ENCODE measurements at places on chromosomes 12 and 14.

- DNase-seq, result no peak
These were observed 25.3 kb downstream of the GNS start for GRCh38 chr12:64733857-64734256.

GRCh38 chr14:87214558-87214957, 778.4 kb downstream of the GALC start:
- no peak for DNase-seq

DNA sequence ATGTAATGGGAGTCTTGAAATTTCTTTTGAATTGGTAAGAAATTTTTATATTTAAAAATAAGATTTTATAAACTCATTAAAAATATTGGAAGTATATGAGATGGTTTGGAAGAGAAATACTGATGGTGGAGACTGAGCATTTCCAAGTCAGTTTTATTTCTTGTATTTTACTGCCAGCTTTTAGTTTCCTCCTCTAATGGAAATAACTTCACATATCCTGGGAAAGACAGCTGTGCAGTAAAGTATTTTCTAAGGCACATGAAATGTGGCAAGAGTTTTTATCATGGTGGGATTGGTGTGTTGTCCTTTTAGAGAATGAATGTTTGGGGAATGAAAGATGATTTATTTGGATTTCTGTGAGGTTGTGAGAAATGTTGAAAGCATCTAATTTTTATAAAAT, 346.9 kb upstream of the RGS6 start:
- DNase-seq, result no peak

GRCh38 chr12:132395192-132395907, 66.0 kb upstream of the GALNT9 start:
- DNase-seq, result no peak

DNA sequence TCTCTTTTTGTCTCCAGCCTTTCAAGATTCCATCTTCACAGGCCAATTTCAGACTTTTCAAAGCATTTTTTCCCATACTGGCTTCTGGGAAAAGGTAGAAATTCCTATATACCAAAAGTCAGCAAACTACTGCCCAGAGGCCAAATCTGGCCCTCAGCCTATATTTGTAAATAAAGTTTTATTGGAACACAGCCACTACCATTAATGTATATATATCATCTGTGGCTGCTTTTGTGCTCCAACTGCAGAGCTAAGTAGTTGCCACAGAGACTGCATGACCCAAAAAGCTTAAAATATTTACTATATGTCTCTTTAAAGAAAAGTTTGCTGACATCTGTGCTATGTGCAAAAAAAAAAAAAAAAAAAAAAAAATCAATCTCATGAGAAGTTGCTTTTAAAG, 76.3 kb downstream of the KSR2 start:
- no peak for DNase-seq

DNA sequence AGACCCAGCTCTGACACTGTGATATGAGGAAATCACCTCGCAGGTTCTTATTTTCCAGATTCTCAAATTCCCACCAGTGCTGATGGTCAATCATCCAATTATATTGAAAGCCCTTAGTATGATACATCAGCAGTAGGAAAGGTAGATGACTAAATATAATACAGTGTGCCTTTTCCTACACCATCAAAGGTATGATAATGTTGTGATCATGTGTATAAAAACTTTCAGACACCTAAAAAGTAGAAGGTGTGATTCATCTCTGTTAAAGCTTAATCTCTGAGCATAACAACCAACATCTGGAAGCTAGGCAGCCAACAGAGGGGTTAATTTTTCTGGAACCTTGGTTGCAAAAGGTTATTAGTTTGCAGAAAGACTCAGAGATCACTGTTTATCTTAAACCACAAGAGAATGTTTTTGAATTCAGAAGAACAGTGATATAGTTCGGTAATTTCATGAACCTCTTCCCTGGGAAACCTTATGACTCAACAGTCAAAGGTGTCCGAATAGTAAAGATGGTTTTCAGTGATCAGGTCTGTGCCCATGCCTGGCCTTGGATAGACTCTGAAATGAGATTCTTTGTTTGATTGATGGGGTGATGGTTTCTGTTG, 122.5 kb downstream of the ETV6 start:
- DNase-seq, result no peak

DNA sequence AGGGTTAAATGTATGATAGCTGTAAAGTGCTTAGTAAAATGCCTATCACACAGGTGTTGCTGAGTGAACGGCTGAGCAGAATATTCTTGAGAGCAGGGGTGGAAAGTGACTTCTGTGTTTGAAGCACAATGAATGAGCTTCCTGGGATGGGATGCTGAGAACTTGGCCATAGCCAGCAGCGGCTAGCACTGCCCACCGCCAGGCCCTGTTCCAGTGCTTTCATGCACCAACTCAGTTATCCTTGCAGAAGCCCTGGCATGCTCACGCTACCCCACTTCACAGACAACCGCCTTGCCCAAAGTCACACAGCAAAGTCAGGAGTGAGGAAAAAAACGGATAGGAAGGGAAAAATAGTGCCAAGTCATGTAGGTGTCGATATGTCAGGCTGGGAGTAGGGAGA, 10.9 kb downstream of the DYNC1H1 start:
- DNase-seq, result no peak

DNA sequence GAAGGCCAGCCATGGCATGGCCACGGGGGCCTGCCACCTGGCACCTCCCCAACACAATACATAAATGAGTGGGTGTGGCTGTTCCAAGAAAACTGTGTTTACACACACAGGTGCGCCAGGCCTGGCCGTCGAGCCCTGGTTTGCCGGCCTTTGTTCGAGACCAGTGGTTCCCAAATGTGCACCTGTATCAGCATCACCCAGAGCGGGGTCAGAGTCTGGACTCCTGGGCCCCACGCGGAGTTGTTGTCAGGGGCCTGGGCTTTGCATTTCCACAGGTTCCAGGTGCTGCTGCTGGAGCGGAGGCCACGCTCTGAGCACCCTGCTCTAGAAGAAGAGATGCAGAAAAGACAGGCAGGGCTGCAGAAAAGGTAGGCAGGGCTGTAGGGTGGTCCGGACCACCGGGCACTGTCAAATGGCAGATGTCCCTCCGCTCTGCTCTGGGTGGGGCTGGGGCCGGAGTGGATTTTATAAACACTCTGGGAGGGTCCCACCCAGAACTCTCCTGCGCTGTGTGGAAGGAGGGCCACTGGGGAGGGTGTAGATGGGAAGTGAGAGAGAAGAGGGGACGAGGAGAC, 4.2 kb upstream of the ASPG start:
- no peak for DNase-seq

GRCh38 chr12:1319212-1319611, 275.2 kb downstream of the FBXL14 start:
- no peak for DNase-seq

DNA sequence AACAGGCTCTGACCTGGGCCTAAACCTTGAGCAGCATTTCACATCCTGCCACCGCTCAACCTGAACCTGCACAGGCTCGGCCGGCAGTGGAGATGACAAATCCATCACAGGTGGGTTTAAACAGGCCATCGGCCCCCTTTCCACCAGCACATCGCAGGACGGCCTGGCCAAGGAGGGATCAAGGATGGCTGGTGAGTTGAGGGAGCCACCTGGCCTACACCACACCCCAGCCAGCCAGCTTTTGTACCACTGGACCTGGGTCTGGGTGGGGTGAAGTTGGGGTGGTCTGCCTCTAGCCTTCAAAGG, 14.2 kb downstream of the MMAB start:
- DNase-seq, result no peak

- no peak for DNase-seq
These were observed 318.8 kb downstream of the PRKD1 start for GRCh38 chr14:29608861-29609260.

- DNase-seq, result no peak
These were observed 276.7 kb downstream of the FOXN3 start for GRCh38 chr14:89140326-89140725.

- no peak for DNase-seq
These were observed 127.6 kb downstream of the SLC8A3 start for GRCh38 chr14:70061108-70061507.

GRCh38 chr12:132393991-132394949, 64.9 kb upstream of the GALNT9 start:
- DNase-seq, result no peak

DNA sequence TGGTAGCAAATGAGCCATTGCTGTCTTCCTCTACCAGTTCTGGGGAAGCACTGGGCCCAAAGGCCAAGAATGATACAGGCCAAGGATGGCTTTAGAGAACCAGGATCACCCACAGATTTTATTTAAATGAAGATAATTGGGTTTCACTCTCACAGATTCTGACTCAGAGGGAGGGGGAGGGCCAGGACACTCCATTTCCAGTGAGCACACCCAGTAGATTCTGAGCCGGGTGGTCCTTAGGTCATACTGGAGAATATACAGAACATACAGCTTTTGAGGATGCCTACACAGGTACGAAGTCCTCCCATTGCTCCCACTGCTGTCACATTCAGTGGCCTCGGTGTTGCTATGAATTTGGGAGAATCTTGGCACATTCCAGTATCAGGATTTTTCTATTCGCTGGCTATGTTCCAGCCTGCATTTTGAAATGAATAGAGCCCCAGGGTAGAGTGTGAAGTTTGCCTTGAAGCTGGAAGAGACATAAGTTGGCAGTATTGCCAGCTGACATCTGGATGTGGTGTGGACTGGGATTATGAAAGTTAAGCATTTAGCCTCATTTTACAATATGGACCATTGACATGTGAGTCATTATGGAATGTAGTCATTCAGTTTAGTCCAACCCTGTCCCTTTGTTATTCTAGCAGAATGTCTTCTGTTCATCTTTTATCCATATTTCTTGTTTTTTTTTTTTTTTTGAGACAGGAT, 45.8 kb upstream of the POC1B start:
- no peak for DNase-seq

DNA sequence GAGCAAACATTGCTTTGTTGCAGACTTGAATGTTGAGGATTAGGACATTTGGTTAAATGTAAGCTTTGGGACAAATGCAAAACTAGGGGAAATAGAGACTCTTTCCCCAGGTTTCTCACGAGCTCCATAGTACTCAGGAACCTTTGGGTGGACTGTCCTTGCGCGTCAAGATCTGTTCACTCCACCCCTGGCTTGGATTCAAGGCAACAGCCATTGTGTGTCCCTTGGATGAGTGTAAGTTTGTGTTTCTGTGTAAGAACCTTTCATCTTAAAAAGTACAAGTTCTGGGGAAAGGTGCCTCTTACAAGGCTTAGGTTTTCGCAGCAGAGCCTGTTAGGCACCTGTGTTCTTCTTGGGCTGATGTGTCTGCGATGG, 3.7 kb downstream of the SUSD6 start:
- no peak for DNase-seq

DNA sequence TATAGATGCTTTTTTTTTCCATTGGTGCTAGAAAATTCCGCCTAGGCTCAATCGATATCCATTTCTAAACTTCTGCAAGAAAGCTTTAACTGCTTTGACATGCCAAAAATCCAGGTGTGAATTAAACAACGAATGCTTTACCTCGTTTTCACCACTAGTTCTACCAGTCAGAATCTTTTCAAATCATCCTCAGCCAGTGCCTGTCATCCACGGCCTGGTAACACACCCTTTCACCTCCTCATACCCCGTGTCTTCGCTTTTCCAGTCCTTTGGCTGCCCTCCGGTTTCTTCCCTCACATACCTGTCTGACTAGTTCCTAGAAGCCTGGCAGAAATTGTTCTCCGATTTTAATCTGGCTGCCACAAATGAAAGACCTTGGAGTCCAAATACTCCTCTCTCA, 1.4 kb upstream of the PHC1 start:
- no peak for DNase-seq

DNA sequence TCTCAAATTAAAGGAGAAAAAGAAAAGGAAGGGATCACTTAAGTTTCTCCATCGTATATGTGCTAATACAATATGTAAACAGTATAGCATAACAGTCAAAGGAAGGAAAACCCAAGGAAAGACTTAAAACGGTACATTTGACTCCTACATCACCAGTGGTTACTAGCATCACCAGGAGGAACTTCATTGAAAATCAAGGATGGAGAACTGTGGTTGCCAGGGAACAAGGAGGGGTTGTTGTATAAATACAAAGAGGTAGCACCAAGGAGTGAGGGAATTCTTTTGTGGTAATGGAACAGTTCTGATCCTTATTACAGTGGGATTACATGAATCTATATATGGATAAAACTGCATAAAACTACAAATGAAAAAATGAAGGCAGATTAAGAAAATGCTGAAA, 1.6 kb downstream of the ZFYVE26 start:
- DNase-seq, result no peak

DNA sequence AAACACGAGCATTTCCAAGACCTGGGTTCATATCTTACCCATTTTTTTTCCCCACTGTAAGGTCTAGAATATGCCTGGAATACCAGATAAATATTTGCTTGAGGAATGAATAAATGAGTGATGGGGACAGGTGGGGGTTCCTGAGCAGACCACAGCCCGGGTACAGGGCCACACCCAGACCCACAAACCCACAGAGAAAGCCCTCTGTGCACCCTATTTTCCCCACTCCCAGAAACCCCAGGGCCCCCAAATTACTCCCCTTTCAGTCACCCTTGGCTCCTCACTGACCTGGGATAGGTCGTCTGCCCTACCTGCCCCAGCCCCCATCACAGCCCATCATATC, 66.5 kb upstream of the DDX11 start:
- no peak for DNase-seq

DNA sequence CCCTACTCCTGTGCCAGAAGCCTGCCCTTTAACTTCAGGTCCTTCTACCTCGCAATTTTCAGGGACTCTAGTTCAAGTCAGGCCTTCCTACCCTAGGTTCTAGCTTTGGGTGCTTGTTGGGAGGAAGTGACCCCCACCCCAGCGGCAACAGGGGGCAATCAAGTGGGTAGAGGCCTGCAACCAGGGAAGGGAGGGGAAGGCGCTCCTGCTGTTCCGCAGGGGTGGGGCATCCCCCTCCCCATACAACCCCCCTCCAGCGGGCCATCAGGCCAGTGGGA, 204 bp upstream of the PRPH start:
- no peak for DNase-seq

GRCh38 chr14:55458800-55459515, 18.5 kb upstream of the TBPL2 start:
- DNase-seq, result no peak

DNA sequence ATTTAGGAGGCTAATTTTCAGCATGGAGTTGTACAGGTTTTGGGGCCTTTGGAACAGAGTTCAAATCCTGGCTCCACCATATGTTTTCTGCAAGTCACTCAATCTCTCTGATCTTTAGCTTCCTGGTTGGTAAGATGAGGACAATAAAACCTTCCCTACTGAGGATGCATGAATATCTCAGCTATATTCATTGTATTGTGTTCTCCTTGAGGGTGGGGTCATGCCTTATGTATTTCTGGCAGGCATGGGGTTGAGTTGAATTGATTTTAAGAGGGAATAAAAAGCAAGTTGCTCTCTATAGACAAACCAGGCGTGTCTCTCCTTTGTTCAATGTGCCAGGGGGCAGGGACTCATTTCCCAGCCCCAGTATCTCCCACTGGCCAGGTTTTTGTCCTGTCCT, 173.1 kb downstream of the C12orf75 start:
- DNase-seq, result no peak

Data from nucleus accumbens (tissue), 56 donors.